ENCODE measurements at places on chromosomes 3 and 15.

GRCh38 chr3:115518100-115518852 is 105.0 kb upstream of the GAP43 start:
- DNase-seq: peak; percentile 66

GRCh38 chr15:83106994-83107840 is at the start of gene TM6SF1:
TSS of gene TM6SF1 (plus strand) at chr15:83107645. CDS start at chr15:83107681, 36 bp downstream.
- no peak for DNase-seq

- no peak for DNase-seq
Measured at GRCh38 chr3:71016178-71016845, 567.2 kb downstream of the FOXP1 start.

DNA sequence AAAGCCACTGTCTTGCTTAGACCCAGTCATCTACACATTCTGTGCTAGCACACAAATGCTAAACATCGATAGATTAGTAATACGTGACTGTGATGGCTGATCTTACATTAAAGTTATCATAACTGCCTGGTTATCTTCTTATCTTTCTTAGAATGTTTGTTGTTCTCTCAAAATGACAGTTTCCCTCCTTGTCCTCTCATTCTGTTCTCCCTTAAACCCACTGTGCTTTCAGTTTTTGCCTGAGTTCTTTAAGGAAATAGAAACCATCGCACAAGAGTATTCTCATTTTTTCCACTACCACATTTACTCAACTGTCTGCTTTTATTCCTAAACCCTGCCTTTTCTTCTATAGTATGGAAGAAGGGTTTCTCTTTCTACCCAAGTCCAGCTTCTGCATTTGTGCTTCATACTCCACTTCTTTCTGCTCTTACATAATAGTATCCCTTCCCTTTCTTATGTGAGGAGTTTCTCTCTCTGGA is 17.1 kb downstream of the STX19 start:
- DNase-seq: no peak

DNA sequence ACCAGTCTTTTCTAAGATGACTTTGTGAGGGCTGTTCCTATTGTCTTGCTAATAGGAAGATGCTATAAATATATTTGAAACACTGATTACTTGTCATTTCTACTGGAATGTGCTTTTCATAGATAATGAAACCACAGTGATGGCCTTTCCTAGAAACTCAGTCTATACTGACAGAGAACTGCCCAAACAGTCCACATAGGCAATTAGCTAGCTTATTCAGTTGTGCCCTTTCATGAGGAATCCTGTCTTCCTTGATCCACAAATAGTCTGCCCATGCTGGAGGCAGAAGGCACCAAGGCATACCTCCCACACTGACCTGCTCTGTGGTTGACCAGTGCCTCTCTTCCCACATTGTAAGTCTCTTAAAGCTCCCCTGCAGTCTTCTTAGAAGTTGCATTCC is 135.9 kb downstream of the CMSS1 start:
- peak; percentile 62 for DNase-seq
